Mesenteric fat pad (tissue), 1 donor: ENCODE measurements at places on chromosomes 3 and 15. TPM values are rescaled to one million over a fixed set of nuclear protein-coding genes. Genes with fewer than 3 reads are reported as not detected.

The ARNT2 gene
- 1.8 TPM for total RNA-seq

The TMED3 gene
- total RNA-seq = 27.8 TPM

GRCh38 chr3:139994891-139995290, 59.9 kb downstream of the CLSTN2 start:
- DNase-seq = no peak

- DNase-seq = no peak
Measured at GRCh38 chr15:67107014-67107812, 41.8 kb downstream of the SMAD3 start.

DNA sequence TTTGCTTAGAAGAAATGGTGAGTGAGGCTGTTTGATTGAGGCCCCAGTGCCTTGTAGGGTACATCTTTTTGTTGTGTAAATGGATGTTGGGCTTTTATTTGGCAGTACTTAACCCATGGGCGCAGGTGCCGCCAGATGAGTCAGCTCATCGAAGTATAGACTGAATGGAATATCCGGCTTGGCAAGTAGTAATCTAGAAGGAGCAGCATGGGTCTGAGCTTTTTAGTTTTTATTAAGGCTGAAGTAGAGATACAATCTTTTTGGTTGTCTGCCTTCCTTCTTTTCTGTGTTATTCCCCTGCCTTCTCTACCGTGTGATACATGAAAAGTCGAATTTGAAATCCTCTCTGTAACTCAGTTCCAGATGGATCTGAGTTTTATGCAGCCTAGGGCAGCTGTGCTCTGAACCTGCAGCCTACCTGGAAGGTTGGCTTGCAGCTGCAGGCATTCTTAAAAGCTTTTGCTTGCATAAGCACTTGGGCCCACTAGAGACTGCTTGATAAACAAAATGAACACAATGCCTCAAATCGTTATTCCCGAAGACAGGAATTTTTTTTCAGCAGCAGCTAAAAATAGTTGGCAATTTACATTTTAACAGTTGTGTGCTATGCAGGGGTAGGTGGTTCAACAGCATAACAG, 177.5 kb upstream of the CGNL1 start:
- DNase-seq = no peak

GRCh38 chr3:18758047-18758704, 333.0 kb upstream of the SATB1 start:
- no peak for DNase-seq

GRCh38 chr3:107476462-107476861, 46.3 kb upstream of the BBX start:
- no peak for DNase-seq
